Hematopoietic multipotent progenitor cell treated with erythropoietin and hydrocortisone succinate and interleukin-3 and kit ligand, for 17 days (in vitro differentiated cells): ENCODE measurements at places on chromosomes 6 and 20.
A peak's percentile ranks its signal among the peaks of the same experiment; 100 is the strongest.

GRCh38 chr20:57457243-57458095 is 66.3 kb downstream of the RBM38 start:
- DNase-seq = no peak

- no peak for DNase-seq
These were observed 247.8 kb upstream of the ZFP64 start for GRCh38 chr20:52439375-52439774.

DNA sequence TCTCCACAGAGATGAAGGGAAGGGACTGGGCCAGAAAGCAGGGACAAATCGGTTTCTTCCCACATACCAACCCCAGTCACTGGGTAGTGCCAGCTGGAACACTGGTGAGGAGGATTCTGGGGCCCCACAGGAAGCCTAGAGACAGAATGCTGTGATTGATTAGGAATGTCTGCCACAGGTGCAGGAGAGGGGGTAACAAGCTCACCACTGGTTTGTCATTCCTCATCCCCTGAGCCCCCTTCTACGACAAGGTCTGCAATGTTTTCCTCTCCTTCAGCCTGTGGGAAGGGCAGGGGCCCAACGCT is 89.8 kb downstream of the PREX1 start:
- no peak for DNase-seq

- DNase-seq = peak; percentile 70
These were observed 1.3 kb downstream of the NUP153 start for GRCh38 chr6:17705428-17705777.

- no peak for DNase-seq
These were observed 39.6 kb downstream of the PLCG1 start for GRCh38 chr20:41176711-41177552.

GRCh38 chr20:61761453-61762166 is 304.1 kb downstream of the TAF4 start:
- DNase-seq = no peak

DNA sequence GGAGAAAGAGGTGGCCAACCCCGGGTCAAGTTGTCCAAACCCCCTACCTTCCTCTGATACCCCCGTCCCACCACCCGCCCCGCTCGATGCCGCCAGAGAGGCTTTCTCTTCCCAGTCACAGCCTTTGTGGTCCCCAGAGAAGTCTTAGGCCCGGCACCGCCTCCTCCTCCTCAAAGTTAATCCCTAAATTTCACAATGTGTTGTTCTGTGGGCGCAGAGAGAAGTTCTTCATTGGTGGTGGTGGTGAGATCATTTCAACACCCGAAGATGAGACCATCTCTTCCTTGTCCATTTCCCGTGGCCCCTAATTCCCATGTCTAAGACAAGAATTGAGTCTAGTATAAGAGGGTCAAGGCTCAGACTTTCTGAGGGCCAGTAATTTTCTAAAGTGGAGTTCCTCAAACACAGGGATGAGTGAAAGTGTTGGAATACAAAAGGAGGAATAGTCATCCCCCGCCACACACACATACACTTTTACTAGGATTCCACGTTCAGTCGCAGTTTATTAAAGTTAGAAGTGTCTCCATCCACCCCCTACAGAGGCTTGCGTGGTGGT is 10.4 kb downstream of the TRIM31 start:
- DNase-seq = no peak

- no peak for DNase-seq
These were observed 31.0 kb downstream of the GABRR2 start for GRCh38 chr6:89284081-89284480.

- DNase-seq = no peak
These were observed 77.5 kb downstream of the C6orf118 start for GRCh38 chr6:165231581-165232561.

- no peak for DNase-seq
These were observed 155.2 kb downstream of the TFAP2A start for GRCh38 chr6:10259671-10260070.

- DNase-seq = no peak
These were observed 842.2 kb downstream of the EPHA7 start for GRCh38 chr6:92577077-92577719.

- DNase-seq = no peak
These were observed 134.5 kb upstream of the PRSS16 start for GRCh38 chr6:27112974-27113373.

DNA sequence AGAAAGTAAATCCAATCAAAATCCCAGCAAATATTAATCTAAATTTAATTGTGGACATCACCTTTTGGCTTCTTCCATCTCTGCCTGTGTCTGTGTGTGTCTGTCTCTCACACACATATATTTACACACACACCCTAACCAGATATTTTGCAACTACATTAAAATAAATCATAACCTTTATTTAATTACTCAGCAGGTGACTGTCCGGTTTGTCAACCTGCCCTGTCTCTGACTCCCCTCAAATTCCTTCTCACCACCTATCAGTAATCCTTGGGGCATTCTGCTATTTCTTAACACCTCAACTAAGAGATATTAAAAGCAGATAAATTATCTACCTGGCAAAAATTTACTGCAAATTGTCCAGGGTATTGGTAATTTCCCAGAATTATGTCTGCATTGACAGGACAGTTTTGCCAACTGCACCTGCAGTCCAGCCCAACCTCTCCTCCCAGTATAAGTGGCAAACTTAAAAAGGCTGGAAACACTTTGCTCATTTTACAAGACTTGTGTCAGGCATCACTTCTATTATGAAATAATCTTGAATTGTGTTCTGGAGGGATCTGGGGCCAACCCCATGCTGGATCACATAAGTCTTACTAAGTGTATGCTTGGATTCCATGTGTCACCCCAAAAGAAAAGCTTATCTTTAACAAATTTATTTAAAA is 216.1 kb downstream of the GMDS start:
- DNase-seq = no peak

DNA sequence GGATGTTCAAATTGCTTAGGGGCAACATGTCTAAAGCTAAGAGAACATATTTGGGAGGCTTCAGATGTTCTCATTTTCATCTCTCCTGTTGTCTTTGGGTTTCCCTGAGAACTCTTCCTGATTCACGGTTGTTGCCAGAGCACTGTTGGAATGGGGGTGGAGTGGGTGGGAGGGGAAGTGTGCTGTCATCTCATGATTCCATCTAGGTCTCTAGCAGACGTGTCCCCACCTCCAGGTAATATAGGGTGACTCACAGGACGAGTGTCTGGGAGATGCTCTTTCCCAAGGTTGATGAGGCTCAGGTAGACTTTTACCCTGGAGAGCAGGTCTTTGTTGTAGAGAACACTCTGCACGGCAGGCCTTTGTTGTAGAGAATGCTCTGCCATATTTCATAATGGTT is 636.9 kb downstream of the QKI start:
- no peak for DNase-seq

GRCh38 chr20:46705378-46705729 is 4.1 kb upstream of the SLC2A10 start:
- DNase-seq = no peak

DNA sequence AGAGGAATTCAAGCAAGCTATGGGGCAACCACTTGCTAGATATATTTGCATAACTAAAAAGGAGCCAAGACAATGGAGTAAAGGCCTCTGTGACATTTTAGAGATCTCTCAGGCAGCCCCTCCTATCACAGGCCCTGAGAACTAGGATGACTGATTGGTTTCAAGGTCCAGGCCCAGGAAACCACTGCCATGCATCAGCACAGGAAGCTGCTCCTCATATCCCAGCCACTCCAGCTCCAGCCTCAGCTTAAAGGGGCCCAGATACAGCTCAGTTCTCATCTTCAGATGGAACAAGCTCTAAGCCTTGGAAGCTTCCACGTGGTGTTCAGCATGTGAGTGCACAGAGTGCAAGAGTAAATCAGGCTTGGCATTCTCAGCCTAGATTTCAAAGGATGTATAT is 21.1 kb upstream of the THBS2 start:
- DNase-seq = no peak

GRCh38 chr6:149229096-149229495 is 88.4 kb upstream of the TAB2 start:
- no peak for DNase-seq

DNA sequence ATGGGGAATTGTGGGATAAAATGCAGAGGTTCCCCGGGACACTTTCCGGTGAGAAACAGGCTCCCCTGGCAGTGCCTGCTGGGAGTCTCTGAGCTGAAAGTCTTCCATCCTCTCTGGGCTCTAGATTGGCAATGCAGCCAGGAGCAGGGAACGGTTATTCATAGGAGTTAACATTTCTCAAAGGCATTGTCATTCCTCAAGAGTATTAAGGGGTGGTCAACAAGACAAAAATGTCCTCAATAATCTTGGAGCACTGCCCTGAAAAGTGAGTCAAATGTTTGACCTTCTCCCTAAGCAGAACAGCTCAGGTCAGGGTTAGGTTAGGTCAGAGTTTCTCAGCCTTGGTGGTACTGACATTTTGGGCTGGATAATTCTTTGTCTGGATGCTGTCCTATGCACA is 13.2 kb downstream of the BPIFB1 start:
- DNase-seq = no peak
